Stimulated activated CD4-positive, alpha-beta T cell treated with anti-CD3 and anti-CD28 coated beads, Interleukin-1b, Interleukin-23, amount 100 ng/mL, for 1 hour (primary cell): ENCODE measurements at places on chromosomes 6 and 20.

GRCh38 chr20:48230216-48230615 is 444.9 kb upstream of the SULF2 start:
- DNase-seq: no peak

DNA sequence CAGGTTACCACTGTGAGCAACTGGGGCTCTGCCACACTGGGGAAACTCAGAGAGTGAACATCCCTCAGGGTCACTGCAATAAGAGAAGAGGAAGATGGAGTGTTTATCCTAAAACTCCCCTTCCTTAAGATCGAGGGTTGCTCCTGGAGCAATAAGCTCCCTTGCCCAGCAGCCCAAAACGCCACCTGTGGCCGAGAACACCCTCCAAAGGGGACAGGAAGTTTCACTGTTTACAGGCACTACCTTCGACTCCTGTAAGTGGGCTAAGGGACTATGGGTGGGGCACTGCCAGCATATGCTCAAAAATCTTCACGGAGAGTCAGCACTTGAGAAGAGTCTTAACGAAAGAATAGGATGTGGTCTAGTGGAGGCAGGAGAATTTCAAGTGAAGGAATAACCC is 132.5 kb downstream of the FAXC start:
- DNase-seq: no peak

DNA sequence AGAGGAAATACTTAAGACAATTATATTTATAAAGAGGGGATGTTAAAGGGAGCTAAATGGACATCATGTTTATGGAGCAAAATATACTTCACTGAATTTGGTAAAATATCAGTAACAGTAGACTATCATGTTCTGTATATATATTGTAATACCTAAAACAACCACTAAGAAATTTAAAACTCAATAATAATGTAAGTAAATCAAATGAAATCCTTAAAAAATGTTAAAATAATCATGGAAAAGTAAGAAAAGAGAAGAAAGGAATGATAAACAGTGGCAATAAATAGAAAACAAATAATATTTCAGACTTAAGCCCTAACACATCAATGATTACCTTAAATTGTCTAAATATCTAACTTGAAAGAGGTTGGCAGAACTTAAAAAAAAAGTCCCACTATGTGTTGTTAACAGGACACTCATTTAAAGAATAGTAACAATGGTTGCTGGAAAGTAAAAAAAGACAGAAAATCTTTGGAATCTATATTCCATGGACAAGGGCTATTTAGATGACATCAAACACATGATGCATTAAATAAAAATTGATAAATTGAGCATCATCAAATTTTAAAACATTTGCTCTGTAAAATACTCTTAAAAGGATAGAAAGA is 842.2 kb upstream of the MAP3K7 start:
- no peak for DNase-seq

- DNase-seq: no peak
These were observed 125.8 kb downstream of the VEGFA start for GRCh38 chr6:43895656-43896328.

DNA sequence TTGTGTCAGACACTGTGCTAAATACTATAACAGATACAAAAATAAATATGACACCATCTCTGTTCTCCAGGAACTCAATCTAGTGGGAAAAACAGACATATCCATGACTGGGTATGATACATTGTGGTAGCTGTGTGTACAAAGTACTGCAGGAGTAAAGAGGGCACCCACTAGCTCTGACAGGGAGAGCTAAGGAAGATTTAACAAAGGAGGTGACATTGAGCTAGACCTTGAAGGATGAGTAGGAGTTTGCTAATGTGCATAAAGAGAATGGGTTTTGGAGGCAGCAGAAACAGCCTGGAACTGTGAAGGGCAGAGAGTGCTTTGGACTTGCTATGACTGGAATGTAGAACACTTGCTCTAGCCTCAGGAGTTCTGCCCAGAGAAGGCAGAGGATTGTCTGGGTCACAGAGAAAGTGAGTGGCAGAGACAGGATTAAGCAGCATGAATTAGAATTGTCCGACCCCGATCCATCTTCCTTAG is 14.4 kb downstream of the MMP24 start:
- no peak for DNase-seq

GRCh38 chr6:139883776-139884175 is 509.3 kb upstream of the CITED2 start:
- DNase-seq: no peak

- DNase-seq: no peak
These were observed 16.1 kb upstream of the RIPOR2 start for GRCh38 chr6:24951811-24952299.

GRCh38 chr20:63152322-63153253 is 63.3 kb downstream of the YTHDF1 start:
- no peak for DNase-seq

- no peak for DNase-seq
These were observed 48.6 kb downstream of the ABHD12 start for GRCh38 chr20:25341716-25342680.

GRCh38 chr6:9594746-9595145 is 820.1 kb downstream of the TFAP2A start:
- DNase-seq: no peak

- DNase-seq: no peak
These were observed 88.8 kb downstream of the INSM1 start for GRCh38 chr20:20456741-20457140.
